Endothelial cell of coronary artery (primary cell): ENCODE measurements at places on chromosomes 5 and 9. TPM values are rescaled to one million over a fixed set of nuclear protein-coding genes. Genes with fewer than 3 reads are reported as not detected.

HTR1A gene
- 0.09 TPM in 1 of 2 replicates, not detected in the other for total RNA-seq

JAKMIP2 gene
- total RNA-seq, result 0.09 TPM in 1 of 2 replicates, not detected in the other

SPINK1 gene
- 0.09 TPM in 1 of 2 replicates, not detected in the other for total RNA-seq

SLC9A3 gene
- 0.45 and 0.66 TPM in 2 replicates for total RNA-seq

GABBR2 gene
- 9.0 and 21.6 TPM in 2 replicates for total RNA-seq
